Neural crest cell (in vitro differentiated cells): ENCODE measurements at places on chromosomes 2 and 18. TPM values are rescaled to one million over a fixed set of nuclear protein-coding genes. Genes with fewer than 3 reads are reported as not detected.

GRCh38 chr2:143843686-143844085, 676.2 kb downstream of the ZEB2 start:
- DNase-seq, result no peak

- DNase-seq, result no peak
Observed at GRCh38 chr2:55063226-55063625, 13.0 kb upstream of the RTN4 start.

- no peak for DNase-seq
Observed at GRCh38 chr2:96374211-96374951, 38.8 kb downstream of the NCAPH start.

DNA sequence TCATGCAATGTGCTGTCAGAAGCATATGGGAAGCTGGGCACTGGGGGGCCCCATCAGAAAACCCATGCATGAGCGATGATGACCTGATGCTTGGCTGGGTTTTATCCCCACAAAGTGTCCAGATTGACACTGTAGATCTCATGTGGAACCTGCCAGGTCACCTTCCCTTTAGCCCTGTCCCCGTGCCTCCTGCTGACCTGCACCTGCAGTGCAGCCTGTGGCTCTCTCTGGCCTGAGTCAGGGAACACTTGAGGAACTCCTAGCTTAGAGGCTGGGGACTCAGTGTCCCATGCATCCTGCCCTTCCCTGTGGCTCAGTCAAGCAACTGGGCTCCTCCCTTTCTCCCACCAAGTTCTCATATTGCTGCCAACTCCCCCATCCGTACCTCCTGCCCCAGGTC, 57.7 kb downstream of the PDCL3 start:
- no peak for DNase-seq

GRCh38 chr2:197577446-197577845, 61.6 kb downstream of the MOB4 start:
- DNase-seq, result no peak

DNA sequence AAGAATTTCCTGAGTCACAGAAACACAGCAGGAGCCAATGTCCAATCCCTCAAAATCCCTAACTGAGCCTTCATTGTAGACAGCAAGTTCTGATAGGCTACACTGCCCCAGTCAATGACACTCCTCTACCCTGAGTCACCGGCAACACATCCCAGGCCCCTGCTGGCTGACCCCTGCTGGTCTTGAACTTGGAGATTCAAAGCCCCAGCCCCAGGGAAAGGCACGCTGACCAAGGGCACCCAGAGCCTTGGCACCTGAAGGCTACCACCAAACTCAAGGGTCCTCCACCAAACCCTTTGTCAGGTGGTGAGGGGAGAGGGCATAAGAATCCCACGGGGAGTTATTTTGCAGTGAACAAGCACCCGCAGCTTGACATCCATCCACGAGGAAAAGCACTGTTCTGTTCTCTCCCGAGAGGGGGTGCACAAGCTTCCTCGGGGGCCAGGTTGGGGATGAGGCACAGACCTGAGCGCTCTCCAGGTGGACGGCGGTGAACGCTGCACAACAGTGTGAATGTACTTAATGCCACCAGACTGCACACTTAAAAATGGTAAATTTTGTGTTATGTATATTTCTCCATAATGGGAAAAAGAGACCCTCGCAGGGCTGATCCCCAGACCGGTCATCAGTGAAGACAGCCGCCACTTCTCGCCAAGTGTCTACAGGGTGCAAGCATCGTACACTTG, 46.9 kb downstream of the TFCP2L1 start:
- DNase-seq, result no peak

DNA sequence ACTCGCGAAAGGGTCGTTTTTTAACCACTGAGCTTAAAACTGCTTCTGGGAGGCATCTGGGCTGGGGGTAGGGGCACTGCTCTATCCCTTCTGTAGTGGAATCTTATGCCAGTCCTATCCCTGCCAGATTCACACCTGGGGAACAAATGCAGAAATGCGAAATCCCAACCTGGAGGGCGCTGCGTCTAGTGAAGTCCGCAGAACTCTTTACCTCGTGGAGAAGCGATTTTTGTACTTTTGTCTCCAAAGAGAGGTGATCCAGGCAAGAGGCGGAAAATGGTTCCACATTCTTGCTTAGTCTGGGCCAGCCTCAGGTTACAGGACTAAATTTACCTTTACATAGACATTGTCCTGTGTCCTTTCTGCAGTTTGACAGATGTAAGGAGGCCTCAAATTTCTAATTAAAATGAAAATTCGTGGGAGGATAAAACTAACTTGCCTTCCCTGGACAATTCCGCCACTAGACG, 10.4 kb downstream of the TBR1 start:
- no peak for DNase-seq

- no peak for DNase-seq
Observed at GRCh38 chr2:180017784-180018183, 10.7 kb upstream of the CWC22 start.

DNA sequence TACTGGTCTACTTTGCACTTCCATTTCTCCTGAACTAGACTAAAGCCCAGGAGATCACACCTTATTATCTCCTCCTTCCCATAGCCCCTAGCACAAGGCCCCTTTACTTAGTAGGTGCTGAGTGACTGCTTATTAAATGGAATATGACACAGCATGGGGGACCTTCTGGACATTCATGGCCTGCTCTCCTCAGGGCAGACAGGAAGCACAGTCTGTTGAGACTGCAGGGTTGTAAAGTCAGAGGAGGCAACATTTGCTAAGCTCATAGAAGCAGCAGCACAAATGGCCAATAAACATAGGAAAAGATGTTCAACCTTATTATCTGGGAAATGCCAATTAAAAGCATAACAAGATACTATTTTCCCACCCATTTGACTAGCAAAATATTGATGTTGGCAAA, 75.3 kb downstream of the DNMT3A start:
- no peak for DNase-seq

- no peak for DNase-seq
Observed at GRCh38 chr2:159916511-159916910, 118.5 kb upstream of the CD302 start.

DNA sequence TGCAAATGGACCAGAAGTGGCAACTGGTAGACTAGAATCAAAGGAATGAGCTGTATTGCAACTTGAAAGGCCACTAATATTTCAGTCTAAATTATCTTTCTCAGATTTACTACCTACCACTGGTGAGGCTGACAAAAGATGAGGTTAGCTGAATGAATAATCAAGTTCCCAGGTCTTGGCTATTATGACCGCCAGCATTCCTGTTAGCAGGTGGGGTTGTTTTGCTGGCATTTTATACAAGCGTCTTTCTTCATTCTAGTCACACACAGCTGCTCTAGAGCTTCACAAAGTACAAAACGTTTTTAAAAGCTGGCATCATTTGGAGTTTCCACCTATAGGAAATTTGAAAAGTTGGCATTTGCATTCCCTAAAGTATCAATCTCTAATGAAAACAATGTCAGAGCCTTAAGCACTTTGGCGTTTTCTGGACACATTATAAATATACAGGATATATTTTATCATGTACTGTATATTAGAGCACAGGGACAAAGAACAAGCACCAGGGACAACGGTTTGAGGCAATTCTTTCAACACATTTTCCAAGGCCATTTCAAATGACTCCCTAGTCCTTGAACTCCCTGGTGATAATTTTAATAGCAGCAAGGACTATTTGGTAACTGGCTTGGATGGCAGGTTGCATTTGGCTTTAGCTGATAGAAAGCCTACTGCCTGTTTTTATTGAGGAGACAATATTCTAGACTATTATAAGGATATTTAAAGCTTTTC, 410.2 kb upstream of the CHST9 start:
- no peak for DNase-seq

DNA sequence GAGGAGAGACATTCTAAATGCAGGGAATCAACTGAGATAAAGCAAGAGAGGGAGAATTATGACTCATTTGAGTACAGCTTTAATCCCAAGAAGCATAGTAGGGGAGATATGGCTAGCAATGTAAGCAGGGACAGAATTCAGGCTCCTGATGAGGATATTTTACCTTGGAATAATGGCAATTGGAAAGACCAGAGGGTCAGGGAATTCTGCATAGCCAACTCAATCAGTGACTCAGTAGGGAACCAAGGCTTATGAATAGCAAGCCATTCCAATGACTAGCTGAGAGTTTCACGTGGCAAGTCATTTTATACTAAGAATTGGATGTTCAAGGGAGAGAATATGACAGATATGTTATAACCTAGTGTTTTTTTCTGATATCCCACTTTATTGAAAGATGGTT, 563.8 kb upstream of the NETO1 start:
- no peak for DNase-seq

- no peak for DNase-seq
Observed at GRCh38 chr18:56570978-56571377, 67.4 kb downstream of the TXNL1 start.

- DNase-seq, result no peak
Observed at GRCh38 chr2:172046866-172047565, 38.3 kb upstream of the DLX1 start.

DNA sequence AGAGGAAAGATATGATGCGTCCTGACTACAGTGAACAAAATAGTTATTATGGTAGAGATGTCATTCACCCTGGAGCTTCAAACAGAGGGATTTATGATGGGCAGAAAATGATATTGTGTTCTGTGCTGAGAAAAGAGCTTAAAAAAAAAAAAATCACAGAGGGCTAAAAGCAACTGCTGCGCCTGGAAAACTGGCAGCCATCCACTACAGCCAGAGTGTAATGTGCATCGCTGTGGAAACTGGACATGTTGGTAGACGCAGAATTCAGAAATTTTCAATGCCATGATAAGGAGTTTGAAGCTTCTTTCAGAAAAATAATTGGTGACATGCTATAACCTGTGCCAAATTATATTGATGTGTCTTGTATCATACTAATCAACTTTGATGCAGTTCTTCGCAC, 122.9 kb upstream of the SOX11 start:
- DNase-seq, result no peak

DNA sequence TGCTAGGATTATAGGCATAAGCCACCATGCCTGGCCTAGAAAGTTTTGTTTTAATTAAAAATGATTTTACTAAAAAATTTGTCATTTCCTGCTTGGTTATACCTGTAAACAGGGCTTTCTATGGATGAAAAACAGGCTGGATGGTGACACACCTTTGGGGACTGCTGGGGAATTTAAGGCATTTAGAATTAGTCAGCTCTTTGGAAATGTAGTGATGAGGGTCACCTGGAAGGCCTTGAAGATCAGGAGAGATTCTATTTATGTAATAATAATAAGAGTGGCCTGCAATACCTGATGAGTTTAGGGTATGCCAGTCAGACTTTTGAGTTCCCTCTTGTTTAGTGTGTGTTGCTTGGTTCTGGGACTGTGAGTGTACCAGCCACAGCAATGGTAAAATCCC, 51.1 kb downstream of the RALBP1 start:
- no peak for DNase-seq

DNA sequence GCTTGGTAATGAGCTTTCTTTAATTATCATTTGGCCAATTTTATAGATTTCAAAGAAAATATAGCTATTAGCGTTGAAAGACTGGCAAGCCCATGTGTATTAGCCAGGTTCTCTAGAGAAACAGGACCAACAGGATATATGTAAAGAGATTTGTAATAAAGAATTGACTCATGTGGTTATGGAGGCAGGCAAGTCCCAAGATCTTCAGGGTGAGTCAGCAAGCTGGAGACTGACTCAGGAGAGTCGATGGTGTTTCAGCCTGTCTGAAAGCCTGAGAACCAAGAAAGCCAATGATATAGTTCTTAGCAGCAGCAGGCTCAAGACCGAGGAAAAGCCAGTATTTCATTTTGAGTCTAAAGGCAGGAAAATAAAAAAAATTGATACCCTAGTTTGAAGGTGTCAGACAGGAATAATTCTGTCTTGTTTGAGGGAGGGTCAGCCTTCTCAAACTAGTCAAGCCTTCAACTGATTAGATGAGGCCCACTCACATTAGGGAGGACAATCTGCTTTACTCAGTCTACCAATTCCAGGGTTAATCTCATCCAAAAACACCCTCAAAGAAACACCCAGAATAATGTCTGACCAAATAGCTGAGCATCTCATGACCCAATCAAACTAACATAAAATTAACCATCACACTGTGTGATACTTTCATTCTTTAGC, 78.3 kb upstream of the CRIM1 start:
- no peak for DNase-seq

Gene PRKAG3
- total RNA-seq, result not detected in 2 replicates

Gene FEV
- total RNA-seq, result not detected in 2 replicates

Gene SERPINB13
- total RNA-seq, result not detected in 2 replicates
